ENCODE measurements at places on chromosomes 1 and 21.

DNA sequence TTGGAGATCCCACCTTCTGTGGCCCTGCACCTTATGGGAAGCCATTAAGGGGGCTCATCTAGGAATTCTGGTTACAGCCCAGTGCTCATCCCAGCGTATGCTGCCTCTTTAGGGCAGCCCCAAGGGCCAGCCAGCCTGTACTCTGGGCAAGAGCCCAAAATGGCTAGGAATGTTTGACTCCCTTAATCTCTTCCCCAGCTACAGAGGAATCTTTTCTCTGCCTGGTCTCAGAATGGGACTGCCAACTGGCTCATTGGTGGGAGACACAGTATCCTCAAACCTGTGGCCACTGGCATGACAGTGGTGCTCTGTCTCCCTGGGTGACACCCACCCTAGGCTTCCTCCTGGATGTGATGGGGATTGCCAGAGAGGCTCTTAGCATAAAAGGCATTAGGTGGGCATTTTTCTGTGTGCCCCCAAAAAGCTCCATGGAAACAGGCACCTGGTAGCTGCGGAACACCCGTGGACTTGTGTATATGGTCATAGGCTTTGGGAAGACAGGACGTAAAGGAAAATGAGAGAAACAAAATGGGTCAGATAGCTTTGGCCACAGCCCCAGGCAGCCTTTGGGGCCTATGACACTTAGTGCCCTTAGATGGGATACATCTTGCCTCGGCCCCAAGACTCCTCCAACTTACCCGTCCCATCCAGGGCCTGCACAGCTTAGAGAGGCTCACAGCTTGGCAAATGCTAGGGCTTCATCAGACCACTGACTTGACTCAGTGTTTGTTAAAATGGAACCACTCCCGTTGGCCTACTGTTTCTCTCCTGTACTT, 6.9 kb downstream of the TMEM81 start:
- H3K36me3 ChIP-seq, result no peaks in the 10 kb centered on the region
- H3K27me3 ChIP-seq, result no peaks in the 10 kb centered on the region
- H3K4me3 ChIP-seq, result no peak overlapping the region
- no peaks in the 10 kb centered on the region for H3K4me1 ChIP-seq

GRCh38 chr1:40462956-40463590, 12.8 kb downstream of the ZFP69B start:
- no peaks in the 10 kb centered on the region for H3K27me3 ChIP-seq
- no peak overlapping the region for H3K27ac ChIP-seq
- no peak overlapping the region for H3K4me3 ChIP-seq
- H3K4me1 ChIP-seq, result no peaks in the 10 kb centered on the region
- peaks cover 86% of the 10 kb centered on the region for H3K36me3 ChIP-seq
- no peak for DNase-seq

DNA sequence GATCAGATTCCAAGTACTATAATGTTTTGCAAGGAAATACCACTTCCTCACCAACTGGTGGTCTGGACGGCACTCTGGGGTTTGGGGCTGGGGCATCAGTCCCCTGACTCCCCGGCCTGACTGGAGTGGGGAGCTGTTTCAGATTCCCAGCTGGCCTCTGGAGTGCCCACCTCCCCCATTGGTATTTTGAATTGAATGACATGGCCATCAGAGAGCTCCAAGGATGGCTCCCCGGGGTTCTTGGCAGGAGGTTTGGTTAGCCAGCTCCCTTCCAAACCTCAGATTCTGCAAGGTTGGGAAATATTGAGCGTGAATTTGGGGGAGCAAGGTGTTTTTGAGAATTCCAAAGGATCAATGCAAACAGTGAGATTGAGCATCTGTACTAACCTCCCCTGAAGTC, 2.2 kb upstream of the INAVA start:
- H3K4me3 ChIP-seq, result peak overlapping the region; percentile 99
- peaks cover 68% of the 10 kb centered on the region for H3K4me1 ChIP-seq
- H3K27me3 ChIP-seq, result no peaks in the 10 kb centered on the region
- no peak for DNase-seq
- peak overlapping the region; percentile 98 for H3K27ac ChIP-seq

- H3K4me1 ChIP-seq, result peaks cover 22% of the 10 kb centered on the region
- peak; percentile 48 for DNase-seq
- peaks cover 31% of the 10 kb centered on the region for H3K27me3 ChIP-seq
- peak overlapping the region; percentile 85 for H3K27ac ChIP-seq
- H3K4me3 ChIP-seq, result peak overlapping the region; percentile 90
Measured at GRCh38 chr1:111739925-111740765, 950 bp upstream of the INKA2 start.

DNA sequence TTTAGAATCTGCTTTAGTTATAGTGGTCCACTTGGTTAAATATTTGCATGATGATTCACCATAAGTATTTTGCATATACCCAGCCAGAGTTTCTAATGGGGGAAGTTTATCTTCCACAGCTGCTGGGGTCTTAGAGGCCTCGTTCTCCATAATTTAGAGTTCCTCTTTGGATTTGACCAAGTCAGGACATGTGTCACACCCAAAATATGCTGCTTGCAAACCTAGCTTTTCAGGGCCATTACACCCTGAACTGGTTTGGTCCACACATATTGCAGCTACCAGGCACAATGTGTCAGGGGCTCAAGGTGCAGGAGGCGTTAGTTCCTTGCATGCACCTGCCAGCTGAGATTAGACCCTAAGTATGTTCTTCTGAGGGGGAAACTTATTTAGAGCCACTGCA, 17.1 kb upstream of the FMO4 start:
- H3K36me3 ChIP-seq, result peaks cover 6% of the 10 kb centered on the region
- H3K4me1 ChIP-seq, result no peaks in the 10 kb centered on the region
- no peak for DNase-seq
- no peak overlapping the region for H3K27ac ChIP-seq
- H3K4me3 ChIP-seq, result no peak overlapping the region
- no peaks in the 10 kb centered on the region for H3K27me3 ChIP-seq

DNA sequence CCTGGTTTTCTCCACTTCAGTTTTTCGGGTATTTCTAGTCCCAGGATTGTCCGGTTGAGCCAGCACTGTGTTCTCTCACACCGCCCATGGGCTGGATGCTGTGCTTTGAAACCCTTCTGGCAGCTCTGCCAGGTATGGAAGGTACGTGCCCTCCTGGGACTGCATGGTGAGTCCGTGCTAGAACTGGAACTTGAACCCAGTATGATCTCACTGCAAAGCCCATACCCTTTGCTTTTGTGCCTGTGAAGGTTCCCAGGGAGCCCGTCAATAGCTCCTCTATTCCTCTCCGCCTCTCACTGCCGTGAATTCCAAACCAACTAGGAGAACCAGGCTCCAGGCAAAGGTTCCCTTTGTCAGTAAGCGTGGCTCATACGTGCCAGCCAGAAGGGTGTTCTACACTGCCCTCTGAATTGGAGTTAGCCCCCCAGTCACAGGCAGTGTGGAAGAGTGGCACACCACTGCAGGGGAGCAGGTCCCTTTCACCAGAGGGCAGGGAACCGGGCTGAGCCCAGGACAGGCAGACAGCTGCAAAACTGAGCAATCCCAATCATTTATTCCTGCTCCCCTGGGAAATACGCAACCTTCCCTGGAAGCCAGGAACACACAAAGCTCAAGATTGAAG, 310.2 kb downstream of the CAMTA1 start:
- no peaks in the 10 kb centered on the region for H3K4me1 ChIP-seq
- no peak for DNase-seq
- H3K36me3 ChIP-seq, result no peaks in the 10 kb centered on the region

DNA sequence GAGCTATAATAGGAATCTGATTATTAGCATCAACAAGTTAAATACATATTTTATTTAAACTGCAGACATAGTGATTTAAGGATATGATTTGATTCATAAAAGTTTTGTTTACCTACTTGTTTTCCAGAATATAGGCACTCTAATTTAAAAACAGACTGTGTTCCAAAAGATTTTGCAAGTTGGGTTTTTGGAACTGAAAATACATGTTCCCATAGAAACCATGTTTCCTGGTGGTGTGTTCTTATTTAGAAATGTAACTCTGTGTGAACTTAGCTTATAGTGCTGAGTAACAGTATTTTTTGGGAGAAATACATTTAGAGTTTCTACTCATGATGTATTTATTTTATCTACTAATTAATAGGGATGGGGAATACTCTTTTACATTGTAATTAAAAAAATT, 21.8 kb downstream of the USP25 start:
- no peak for DNase-seq
- peaks cover 11% of the 10 kb centered on the region for H3K36me3 ChIP-seq
- H3K27me3 ChIP-seq, result no peaks in the 10 kb centered on the region

- no peaks in the 10 kb centered on the region for H3K27me3 ChIP-seq
- peaks cover 8% of the 10 kb centered on the region for H3K36me3 ChIP-seq
- no peak for DNase-seq
- peak overlapping the region; percentile 99 for H3K4me3 ChIP-seq
- peaks cover 42% of the 10 kb centered on the region for H3K4me1 ChIP-seq
- peak overlapping the region; percentile 36 for H3K27ac ChIP-seq
Measured at GRCh38 chr1:21174654-21175323, 1.9 kb downstream of the EIF4G3 start.

GRCh38 chr21:32543975-32544374, 41.3 kb downstream of the TCP10L start:
- H3K36me3 ChIP-seq, result no peaks in the 10 kb centered on the region
- no peaks in the 10 kb centered on the region for H3K27me3 ChIP-seq
- DNase-seq, result no peak
- H3K4me3 ChIP-seq, result no peak overlapping the region
- H3K27ac ChIP-seq, result no peak overlapping the region

DNA sequence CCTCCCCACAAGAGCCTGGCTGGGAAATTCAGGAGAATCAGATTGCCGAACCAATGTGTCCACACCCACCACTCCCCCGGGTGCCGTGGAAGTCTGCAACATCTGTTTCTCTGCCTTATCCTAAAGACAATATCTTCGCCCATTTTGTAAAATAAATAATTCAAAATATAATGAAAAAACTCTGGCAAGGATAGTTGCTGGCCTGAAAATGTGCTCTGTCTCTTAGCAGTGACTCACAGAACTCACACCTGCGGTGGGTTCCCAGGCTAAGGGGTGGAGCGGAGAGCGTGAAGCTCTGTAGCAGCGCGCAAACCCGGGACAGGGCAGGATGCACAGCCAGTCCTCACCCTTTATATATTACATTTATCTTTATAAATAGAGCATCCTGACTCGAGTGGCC, 99.9 kb downstream of the COLGALT2 start:
- peaks cover 20% of the 10 kb centered on the region for H3K36me3 ChIP-seq
- H3K4me1 ChIP-seq, result peaks cover 44% of the 10 kb centered on the region
- no peak for DNase-seq
- no peak overlapping the region for H3K27ac ChIP-seq

DNA sequence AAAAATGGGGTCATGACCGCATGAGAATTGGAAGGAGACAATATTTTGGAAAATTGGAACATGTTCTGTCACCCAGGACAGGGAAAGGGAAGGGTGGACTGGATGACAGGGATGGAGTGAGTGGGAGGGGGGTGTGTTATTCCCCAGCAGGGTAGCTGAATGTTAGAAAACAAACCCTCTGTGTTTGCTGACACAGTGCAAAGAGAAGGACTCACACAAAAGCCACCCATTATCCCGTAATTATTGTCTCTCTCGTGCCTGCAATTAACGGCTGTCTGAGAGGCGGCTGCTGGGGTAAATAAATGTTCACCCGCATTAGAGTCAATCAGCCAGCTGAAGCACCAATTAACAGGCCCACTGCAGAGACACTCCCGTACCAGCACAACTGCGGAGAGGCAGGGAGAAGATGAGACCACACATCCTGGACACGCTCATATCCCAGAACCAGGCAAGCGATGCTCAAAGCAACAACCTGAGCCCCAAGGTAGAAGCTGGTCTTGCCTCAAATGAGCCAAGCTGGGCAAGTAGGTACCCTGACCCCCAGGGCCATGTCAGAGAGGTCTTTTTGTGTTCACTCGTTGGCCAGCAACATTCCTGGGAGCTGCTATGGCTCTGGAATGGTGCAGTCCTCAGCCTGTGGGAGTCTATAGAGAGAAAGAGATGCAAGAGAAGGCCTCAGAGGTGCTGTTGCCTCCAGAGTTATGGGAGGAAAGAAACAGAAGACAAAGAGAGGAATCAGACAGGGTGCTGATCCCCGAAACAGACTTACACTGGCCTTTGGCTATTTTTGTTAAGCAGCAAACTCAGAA, 19.4 kb downstream of the PLEKHA6 start:
- H3K27ac ChIP-seq, result no peak overlapping the region
- peaks cover 29% of the 10 kb centered on the region for H3K4me1 ChIP-seq
- no peaks in the 10 kb centered on the region for H3K36me3 ChIP-seq
- H3K27me3 ChIP-seq, result peaks cover 39% of the 10 kb centered on the region

DNA sequence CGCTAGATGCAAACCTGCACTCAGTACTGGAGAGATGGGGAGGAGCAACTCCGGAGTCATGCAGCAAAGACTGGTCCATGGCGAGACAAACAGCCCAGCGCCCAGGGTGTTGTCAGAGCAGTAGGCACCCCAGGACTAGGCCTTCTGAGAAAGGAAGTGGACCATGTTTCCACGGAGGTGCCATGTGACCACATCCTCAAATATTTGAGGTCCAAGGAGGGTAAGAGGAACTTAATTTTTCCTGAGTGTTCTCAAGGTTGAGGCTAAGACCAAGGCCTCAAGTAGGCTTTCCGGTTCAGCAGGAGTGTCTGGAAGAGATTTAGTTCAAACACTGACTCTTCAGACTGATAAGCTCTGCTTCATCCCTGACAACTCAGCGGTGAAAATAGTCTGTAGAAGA, 186.2 kb downstream of the RHOU start:
- no peaks in the 10 kb centered on the region for H3K36me3 ChIP-seq
- no peak overlapping the region for H3K27ac ChIP-seq
- H3K4me3 ChIP-seq, result no peak overlapping the region
- H3K27me3 ChIP-seq, result no peaks in the 10 kb centered on the region
- H3K4me1 ChIP-seq, result peaks cover 30% of the 10 kb centered on the region
